ENCODE measurements at places on chromosomes 7 and 10.

GRCh38 chr10:127115100-127115499 lies 81.3 kb downstream of the INSYN2A start:
- DNase-seq: no peak

DNA sequence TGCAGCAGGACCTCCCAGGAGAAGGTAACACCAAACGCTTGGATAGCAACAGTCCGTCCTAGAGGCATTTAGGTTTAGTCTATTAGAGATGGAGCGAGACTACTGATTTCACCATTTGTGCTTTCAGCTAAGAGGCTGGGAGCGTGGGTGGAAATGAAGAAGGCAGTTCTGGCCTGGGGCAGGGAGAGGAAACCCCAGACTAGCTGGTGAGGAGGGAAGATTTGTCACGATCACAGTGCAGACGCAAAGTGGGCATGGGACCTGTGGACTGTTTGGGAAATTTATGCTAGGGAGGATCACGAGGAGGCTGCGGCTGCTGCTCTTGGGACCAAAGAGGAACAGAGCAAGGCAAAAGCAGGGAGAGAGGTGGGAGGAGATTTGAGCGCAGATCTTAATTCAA lies 130.4 kb upstream of the AOAH start:
- DNase-seq: no peak

DNA sequence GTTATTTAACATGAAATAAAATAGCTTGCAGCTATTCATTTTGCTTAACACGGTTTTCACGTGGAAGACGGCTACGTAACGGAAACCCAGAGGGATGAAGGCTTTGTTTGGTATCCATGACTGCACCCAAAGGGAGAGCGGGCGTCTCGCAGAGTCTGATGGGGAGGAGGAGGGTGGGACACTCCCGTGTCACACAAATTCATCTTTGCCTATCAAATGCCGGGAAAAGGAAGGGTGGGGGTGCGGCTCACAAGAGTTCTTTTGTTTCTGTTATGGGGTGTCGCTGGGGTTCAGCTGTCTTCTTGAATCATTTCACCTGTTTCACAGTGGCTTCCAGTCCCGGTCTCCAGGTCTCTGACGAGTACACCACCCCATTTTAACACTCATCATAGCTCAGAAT lies 108.5 kb downstream of the ZRANB1 start:
- no peak for DNase-seq

DNA sequence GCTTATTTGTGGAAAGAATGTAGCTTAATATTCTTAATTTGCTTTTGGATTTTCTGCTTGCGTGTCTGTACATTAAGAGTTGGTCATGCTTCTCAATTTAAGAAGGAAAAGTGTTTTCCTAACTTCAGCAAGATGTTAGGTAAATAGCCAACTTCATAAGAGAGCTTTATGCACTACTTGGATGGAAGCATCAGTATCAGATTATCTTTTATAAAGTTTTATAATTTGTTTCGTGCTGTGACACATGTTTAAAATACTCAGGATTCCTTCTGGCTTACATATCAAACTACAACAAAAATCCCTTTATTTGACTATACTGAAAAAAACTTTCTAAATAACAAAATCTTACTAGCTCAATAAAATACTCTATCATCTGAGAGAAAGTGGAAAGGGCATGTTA lies 34.8 kb upstream of the AGR2 start:
- no peak for DNase-seq

DNA sequence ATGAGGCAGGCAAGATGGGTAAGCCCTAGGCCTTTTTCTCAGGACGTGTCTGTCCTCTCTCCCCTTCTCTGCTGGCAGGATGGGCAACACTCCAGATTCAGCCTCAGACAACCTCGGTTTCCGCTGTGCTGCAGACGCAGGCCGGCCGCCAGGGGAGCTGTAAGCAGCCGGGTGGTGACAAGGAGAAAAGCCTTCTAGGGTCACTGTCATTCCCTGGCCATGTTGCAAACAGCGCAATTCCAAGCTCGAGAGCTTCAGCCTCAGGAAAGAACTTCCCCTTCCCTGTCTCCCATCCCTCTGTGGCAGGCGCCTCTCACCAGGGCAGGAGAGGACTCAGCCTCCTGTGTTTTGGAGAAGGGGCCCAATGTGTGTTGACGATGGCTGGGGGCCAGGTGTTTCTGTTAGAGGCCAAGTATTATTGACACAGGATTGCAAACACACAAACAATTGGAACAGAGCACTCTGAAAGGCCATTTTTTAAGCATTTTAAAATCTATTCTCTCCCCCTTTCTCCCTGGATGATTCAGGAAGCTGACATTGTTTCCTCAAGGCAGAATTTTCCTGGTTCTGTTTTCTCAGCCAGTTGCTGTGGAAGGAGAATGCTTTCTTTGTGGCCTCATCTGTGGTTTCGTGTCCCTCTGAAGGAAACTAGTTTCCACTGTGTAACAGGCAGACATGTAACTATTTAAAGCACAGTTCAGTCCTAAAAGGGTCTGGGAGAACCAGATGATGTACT lies 13.1 kb downstream of the PHKG1 start:
- DNase-seq: peak; percentile 87

- no peak for DNase-seq
These were observed 124.2 kb downstream of the ARHGAP12 start for GRCh38 chr10:31804352-31804810.

GRCh38 chr7:44867073-44867995 lies 18.0 kb downstream of the PURB start:
- peak; percentile 61 for DNase-seq

- no peak for DNase-seq
These were observed at the start of gene TAS2R16 for GRCh38 chr7:122995600-122995999. TAS2R16 (minus strand) TSS chr7:122995700; CDS start chr7:122995634, 66 bp downstream.

DNA sequence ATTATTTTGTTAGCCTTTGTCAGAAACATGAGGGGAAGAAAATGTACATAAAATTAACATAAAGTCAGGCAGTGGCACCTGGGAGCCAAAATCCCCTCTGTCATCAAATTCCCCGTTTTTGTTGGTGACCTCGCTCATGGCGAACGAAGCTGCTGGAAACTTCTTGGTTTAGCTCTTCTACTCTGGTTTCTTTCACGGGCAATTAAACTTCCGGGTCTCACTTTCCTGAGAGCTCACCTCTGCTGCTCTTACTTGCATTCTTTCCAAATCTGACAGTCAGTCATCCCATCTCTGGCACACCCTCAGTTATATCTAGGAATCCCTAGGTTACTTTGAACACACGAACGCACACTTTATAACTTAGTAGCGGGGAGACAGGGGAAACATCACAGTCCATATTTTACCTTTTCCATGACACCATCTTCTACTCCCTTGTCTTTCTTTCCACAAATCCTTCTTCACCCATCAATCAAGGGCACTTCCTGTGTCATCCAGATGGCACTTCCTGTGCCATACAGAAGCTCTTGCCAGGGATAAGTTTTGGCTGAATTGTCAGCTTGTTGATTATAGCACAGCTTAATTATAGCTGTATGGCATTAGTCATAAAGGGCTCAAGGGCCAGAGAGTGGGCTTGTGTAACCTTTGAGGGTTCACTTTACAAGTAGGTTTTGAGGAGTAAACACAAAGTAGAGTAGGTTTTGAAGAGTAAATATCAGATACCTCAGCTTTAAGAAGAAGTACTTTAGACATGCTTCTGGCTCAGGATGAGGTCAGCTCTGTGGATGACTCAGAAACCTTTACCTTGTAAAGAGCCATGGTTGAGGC lies 105.1 kb downstream of the GATA3 start:
- no peak for DNase-seq

DNA sequence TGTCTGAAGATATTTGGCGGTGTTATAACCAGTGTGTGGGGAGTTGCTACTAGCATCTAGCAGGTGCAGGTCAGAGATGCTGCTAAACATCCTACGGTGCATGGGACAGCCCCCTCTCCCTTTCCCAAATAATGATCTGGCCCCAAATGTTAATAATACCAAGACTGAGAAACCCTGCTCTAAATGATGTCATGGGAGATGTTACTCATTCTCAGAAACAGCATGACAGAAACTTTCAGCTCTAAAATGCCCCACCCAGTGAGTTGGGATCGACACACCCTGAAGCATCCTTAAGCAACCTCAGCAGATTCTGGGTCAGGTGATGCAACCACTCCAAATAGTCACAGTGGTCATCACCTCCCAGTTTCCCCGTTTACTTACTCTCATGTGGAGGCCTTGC lies 108.8 kb upstream of the MPP7 start:
- DNase-seq: no peak

GRCh38 chr7:20270371-20270770 lies 53.2 kb upstream of the MACC1 start:
- DNase-seq: no peak

DNA sequence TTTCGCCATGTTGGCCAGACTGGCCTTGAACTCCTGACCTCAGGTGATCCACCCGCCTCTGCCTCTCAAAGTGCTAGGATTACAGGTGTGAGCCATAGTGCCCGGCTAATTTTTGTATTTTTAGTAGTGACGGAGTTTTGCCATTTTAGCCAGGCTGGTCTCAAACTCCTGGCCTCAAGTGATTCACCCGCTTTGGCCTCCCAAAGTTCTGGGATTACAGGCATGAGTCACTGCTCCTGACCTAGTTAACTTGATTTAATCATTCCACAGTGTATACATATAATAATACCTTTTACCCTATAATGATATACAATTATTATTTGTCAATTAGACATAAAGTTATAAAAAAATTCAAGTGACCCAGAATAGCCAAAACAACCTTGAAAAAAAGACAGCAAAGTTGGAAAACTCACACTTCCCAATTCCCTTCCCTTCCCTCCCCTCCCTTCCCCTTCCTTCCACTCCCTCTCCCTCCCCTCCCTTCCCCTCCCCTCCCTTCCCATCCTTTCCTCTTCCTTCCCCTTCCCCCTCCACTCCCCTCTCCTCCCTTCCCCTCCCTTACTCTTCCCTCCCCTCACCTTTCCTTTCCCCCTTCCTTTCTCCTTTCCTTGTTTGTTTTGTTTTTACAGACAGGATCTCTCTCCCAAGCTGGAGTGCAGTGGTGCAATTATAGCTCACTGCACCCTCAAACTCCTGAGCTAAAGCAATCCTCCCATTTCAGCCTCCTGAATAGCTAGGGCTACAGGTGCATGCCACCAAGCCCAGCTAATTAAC lies 14.8 kb upstream of the ZMIZ2 start:
- DNase-seq: no peak

- no peak for DNase-seq
These were observed 80.3 kb upstream of the UCN3 start for GRCh38 chr10:5284311-5285057.

DNA sequence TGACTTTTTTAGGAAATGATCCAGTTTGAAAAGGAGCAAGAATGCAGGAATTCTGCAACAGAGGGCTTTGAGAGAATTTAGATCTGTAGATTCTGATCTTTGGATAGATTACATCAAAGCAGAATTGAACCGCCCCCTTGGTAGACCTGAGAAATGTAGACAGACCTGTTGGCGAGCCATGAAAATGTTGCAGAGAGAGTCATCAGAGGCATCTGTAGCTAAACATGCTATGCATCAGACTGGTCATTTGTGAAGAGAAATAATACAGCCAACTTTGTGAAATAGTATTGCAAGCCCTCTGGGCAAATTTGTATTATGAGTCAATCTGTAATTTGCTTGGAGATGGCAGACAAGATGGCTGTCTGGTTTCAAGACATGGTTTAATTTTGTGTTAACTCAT lies 4.3 kb upstream of the C1GALT1 start:
- no peak for DNase-seq

DNA sequence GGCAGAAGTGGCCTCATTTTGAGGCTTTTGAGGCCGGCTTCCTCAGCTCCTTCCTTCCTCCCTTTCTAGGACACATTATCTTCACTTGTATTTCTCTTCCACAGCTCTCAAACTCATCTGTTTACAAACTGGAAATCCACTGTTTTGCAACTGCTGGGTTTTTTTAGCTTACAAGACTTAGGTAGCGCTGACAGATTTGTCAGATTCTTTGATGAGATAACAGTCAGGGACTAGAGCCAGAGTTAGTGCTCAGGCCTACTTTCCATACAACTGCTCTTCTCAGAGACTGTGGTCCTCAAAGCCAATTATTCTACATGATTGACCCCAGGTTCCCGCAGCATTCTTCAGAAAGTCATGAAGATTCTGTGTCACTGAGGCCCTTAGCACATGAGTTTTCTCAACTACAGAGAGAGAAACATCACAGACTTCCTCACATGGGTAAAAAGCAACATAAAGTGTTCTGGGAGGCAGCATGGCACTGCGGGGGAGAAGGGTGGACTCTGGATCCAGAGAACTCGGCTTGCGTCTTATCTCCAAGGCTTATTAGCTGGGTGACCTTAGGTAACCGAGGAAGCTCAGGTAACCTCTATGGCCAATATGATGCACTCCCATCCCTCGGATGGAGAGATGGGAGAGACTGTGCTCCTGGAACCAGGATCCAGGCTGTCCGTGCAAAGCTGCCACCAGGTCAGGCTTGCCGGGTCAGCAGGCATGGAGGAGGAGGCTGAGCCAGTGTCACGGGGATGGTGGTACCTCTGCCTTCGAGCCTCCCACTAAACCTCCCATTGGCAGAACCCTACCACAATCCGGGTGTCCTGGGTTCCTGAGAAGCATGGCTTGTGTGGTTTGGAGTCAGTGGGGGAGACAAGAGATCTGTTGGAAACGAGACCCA lies 10.5 kb downstream of the DDC start:
- no peak for DNase-seq

DNA sequence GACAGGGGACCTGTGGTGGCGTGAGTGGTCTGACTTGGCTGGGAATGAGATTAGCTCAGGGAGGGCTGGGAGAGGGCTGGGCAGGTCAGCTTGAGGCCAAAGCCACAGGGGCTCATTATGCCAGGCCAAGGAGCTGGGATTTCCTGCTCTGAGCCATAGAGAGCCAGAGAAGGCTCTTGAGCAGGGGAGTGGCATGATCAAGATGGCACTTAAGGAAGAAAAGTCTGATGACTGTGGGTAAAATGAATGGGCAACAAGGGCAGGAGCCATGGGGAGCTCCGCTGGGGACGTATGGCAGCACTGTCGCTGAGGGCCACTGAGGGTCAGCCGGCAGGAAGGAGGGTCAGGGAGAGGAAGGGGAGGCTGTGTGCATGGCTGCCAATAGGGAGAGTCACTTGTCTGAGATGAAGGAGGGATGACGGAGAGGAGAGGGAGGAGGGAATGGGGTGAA lies 5.8 kb downstream of the ANTXRL start:
- DNase-seq: peak; percentile 14

DNA sequence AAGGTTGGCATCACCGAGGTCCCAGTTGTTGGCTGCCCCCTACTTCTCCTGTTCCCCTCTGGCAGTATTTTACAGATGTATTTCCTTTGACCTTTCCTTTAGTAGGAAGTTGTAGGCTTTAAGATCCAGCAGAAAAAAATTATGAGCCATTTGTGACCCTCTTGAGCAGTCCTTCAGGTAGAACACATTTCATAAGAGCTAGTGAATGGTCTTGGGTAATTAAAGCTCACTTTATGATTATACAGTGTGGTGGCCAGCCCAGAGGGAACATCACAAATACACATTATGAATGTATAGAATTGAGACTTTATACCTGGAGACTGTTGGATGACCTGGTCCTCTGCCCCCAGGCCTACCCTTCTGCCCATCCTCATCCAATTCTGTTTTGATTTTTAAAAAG lies 57.0 kb downstream of the KAT6B start:
- no peak for DNase-seq

DNA sequence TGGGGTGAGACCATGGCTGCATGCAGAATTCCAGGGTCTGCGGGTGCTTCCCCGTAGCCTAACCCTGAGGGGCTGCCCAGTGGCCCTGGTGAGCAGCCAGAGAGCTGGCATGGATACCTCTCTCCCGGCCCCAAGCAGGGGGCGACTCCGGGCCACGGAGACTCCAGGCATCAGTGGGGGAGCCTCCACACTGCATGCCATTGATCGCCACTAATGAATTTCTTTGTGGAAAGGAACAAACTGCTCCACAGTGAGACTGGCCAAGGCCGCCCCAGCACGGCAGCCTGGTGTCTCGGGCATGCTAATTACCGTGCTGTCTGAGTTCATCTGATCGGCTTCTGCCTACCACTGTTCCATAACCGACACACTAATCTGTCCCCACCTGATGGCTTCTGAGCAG lies 184.4 kb downstream of the GRID1 start:
- DNase-seq: peak; percentile 87
